Activated CD4-positive, alpha-beta T cell treated with anti-CD3 and anti-CD28 coated beads for 36 hours (primary cell): ENCODE measurements at places on chromosomes 5 and 9. TPM values are rescaled to one million over a fixed set of nuclear protein-coding genes. Genes with fewer than 3 reads are reported as not detected.

DNA sequence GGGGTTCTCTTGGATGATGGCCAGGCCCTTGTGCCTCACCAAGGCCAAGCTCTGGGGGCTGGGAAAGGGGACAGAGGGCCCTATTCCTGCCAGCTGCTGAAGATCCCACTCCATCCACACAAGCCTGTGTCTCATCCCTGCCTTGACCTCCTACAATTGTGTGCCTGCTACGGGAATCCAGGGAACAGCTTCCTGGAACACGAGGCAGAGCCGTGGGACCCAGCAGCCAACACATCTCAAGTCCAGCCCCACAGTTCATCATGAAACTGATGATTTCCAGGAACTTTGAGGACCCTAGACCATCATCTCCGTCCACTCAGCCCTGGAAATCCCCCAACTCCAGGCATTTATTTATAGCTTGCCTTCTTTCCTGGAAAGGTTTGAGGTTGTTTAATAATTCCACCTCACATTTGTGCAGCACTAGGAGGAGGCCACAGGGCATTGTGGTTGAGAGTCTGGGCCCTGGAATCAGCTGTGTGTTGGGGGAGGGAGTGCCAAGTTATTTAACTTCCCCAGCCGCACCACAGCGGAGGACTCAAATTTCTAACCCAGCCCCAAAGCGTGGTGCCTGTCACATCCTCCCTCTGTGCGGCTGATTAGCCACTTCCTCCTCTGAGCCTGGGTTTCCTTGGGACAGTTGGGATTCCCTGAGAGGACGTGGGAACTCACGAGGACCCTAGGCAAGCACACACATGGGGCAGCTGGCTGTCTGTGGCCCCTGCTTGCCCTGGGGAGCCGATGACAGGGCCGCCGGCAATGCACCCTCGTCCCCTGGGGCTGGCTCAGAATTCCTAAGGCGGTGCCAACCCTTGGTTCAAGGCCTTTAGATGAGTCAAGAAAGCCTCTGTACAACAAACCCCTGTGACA lies 58.2 kb upstream of the GGTA1 start:
- DNase-seq = peak; percentile 50

DNA sequence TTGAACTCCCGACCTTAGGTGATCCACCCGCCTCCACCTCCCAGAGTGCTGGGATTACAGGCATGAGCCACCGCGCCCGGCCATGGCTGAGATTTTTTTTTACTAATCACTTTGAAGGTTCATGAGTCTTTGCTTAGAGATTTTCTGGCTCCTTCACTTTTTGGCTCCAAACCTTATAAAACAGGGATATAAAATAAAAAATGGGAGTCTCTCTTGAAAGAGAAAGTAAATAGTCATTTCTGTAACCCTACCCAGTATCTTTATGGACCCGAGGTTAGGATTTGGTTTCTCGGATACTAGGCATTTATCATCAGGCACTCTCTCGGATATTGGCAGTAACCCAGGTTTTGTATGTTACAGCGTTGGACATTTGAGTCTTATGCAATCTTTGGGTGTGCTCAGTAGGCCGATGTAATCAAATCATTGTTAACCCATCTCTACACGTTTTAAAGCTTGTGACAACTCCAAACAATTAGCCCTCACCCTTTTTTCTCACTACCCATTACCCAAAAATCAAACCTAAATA lies 25.3 kb downstream of the STXBP1 start:
- no peak for DNase-seq

The SLC46A2 gene
- total RNA-seq = not detected

DNA sequence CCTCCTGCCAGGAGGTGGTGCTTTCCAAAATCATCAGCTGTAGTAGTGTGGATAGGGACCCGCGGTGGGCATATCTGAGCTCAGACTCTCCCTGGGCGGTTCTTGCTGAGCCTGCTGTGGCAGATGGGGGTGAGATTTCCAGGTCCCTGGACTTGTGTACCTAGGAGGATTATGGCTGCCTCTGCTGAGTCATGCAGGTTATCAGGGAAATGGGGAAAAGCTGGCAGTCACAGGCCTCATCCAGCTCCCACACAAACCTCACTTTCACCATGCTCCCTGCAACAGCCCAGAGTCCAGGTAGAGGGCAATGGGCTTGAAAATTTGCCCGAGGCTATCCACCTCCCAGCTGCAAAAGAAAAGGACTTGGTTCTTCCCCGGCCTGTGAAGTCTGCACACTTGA lies 23.4 kb upstream of the MAMDC2 start:
- no peak for DNase-seq

DNA sequence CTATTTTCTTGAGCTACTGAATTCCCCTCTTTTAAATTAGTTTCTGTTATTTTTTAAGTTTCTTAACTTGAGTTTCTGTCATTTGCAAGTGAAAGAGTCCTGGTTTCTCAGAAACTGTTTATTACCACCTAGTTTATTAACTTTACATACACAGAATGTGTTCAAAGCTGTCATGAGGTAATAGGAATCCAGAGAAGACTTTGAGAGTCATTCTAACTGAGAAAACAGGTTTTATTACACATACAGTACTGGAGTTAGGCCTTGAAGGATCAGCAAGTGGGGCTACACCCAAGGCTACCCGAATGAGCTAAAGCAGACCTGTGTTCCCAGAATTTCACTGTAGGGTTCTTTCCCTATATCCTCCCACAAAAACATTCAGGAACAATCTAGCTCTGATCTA lies 33.1 kb downstream of the FAM114A2 start:
- no peak for DNase-seq

DNA sequence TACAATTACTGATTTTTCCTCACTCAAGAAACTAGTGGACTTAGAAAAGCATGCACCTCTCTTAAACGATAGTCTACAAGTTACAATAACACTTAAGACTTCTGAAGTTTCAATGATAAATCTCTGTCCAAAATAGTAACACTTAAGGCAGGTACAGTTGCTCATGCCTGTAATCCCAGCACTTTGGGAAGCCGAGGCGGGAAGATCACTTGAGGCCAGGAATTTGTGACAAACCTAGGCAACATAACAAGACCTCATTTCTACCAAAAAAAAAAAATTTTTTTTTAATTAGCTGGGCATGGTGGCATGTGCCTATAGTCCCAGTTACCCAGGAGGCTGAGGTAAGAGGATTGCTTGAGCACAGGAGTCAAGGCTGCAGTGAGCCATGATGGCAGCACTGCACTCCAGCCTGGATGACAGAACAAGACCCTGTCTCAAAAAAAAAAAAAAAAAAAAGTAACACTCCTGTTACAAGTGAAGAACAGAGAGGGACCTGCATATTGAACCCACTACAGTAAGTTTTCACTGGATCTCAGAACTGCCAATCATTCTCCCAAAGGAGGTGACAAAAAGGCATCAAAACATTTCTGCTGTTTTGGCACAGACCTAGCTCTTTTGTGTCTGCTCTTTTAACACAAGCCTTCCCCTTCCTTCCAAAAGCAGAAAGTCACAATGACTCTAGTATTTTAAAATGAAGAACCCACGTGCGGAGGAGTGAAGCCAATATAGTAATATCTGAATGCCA lies 3.5 kb downstream of the ABITRAM start:
- DNase-seq = no peak

DNA sequence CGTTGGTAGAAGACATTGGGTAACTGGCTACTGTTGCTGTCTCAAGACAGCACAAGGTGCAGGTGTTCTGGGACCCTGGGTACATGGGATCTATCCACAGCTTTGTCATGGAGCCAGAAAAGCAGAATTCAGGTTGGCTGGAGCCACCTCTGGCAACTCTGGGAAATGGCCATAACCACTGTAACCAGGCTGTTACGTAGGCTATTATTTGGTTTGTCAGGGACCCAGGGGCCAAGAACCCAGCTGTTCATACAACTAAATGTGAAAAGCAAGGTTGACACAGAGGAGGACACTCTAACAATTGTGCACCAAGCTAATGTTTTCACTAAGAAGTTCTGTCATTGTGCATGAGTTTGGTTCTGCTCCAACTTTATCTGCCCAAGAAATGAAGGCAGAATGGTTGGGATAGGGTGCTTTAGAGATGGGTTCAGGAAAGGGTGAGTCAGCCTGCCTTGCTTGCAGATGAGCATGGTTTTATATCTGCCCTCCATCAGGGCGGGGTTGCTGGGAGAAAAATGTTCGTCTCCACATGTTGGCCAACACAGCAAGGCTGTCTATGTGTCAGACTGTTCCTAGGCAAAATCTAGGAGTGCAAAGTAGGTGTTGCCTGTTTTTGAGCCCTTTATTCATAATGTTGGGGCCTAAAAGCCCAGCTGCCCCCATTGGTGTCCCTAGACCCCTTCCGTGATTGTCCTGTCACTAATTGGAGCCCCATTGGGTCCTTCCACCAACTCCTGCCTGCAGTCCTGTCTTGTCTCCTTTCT lies 131.3 kb upstream of the DAP start:
- DNase-seq = no peak

- DNase-seq = no peak
Observed at GRCh38 chr5:995318-995717, 13.3 kb upstream of the NKD2 start.

The C5orf46 gene
- not detected for total RNA-seq

The STX17 gene
- total RNA-seq = 32.8 TPM

DNA sequence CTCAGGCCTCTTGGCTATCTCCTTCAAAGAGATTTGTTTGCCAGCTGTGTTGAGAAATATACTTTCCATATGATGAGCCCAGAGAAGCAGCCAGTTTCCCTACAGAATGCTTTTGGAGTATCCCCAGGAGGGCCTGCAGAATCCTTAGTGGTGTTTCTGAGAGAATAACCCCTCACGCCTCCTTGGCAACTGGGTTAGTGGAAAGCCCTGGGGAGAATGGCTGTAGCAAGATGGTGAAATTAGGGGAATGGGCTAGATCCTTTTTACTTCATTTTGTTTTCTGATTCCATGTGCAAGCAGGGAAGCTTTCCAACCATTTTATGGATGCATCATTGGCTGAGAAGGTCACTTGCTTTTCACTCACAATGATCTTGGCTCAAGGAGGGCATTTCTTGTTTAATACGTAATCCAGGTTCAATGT lies 364.6 kb downstream of the DMRT2 start:
- DNase-seq = no peak

DNA sequence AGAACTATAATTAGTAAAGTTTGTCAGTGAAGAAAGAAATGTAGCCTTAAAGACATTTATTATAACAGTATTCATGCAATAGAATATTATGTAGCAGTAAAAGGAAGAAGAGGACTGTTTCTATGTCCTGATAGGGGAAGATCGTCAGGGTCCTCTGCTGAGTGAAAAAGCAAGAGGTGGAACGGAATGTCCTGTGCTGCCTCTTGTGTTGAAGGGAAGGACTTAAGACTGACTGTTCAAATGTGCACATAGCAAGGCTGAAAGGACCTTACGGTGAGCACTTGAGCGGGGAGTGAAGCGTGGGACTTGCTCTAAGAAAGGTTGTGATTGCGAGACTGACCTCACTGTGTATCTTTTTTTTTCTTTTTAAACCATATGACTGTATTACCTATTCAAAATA lies 63.2 kb downstream of the SNX24 start:
- no peak for DNase-seq

DNA sequence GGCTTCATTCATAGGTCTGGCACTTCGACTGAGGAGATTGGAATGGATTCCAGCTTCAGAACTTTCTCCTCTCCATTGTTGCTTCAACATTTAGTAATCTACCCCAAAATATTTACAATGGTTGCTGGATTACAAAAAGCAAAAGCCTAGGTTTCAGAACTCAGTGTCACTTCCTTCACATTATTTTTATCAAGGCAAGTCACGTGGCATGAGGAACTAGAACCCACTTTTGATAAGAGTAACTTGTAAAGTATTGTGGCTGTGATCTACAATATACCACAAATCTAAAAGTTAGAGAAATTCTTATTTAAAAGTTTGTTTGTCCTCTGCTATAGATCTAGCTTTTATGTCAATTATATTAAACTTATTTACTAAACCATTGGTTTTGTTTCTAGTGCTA lies 39.7 kb upstream of the ANKDD1B start:
- DNase-seq = no peak

- DNase-seq = peak; percentile 49
Observed at GRCh38 chr5:140295414-140295813, 7.5 kb downstream of the PFDN1 start.

The SHC3 gene
- total RNA-seq = not detected

DNA sequence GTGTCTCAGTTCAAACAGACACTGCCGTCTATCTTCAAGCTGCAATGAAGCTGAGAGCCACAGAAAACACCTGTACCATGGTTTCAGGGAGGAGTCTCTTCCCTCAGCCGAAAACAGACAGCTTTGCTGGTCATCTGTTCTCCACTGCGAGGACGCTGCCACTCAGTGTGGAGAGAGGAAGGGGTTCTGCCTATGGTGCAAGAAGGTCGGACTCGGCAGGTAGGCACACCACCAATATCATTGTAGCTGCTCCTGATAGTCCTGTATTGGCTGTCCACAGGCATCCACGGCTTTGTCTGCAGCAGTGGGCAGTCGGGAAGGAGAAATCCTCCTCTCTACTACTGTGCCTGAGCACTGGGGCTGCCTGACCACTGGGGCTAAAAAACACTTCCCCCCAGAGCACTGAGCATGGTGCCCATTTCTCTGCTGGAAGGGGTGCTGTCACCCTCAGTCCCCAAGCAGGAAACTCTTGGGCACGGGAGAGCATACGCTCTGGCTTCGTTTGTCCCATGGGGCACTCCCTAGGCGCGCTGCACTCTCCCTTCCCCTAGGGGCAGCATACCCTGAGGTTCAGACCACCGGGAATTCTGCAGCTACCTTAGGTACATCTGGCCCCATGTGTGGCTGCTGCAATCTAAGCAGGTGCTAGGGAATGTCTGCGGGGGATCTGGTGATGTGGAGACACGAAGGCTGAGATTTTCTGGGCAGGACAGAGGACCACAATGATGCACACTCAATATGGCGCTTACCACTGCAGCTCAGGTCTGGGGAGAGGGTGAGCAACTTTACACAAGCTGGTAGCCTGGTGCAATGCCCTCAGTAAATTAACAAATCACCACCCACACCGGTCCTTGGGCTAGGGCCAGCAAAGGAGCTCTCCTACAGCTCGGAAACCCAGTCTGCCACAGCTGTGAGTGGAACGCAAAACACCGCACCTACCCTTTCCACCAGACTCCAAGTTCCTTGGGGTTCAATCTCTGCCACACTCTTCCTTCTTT lies 880.9 kb upstream of the SEMA6A start:
- DNase-seq = peak; percentile 13

DNA sequence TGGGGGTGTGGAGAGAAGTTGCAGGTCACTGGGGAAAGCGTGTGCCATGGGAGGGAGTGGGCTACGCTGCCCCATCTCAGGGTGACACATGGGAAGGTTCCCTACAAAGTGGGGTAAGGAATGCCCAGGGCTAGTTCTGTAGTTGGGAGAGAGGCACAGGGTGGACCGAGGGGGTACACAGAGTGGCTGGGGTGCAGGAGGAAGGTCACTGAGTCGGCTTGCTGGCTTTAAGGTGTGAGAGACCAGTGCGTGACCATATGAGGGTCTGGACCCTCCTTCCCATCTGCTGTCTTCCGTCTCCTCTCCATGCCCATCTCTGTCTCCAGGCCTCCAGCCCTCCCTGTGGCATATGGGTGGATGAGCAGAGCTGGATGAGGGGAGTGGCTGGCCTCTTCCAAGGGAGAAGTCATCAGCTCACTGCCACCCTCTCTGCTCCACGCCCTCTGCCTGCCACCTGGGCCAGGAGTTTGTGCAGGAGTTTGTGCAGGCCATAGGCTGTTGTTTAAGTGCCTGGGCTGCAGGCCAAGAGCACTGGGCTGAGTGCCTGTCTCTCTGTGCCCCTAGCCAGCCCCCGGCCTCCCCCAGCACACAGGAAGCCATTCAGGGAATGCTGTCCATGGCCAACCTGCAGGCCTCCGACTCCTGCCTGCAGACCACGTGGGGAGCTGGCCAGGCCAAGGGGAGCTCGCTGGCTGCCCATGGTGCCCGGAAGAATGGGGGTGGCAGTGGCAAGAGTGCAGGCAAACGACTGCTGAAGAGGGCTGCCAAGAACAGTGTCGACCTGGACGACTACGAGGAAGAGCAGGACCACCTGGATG lies 96.8 kb downstream of the PHF2 start:
- DNase-seq = peak; percentile 4
